ENCODE measurements at places on chromosomes 5 and 9. TPM values are rescaled to one million over a fixed set of nuclear protein-coding genes. Genes with fewer than 3 reads are reported as not detected.

DNA sequence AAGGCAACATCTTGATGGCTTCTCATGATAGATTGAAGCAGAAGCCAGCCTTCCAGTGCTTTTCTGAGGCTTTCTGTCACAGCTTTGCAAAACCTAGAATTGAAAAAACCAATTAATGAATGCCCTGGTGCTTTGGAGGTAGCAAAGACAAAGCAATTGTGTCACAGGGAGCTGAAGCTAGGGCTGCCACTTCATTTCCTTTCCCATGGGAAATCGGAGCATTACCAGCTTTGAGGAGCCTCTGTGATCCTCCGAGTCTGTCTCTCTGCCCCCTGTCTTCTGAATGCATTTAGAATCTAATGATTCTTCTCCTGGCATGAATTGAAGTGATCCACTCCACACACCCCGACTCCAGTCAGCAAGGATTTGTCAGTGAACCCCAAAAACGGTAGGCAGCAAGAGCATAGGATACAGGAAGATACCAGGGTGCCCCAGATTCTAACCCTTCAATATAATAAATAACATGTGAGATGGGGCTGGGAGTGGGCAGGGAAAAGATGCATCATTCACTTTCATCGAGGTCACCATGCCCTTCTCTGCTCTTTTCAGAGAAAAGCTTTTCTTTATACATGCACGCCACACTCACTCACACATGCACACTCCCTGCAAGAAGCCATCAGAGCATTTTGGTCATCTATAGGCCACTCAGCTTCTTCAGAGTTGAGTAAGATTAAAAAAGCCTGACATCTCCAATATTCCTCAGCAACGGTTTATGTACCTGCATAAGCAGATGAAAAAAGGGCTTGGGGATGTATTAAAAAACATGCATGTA, 247.7 kb upstream of the ZNF462 start:
- DNase-seq: no peak
- H3K4me3 ChIP-seq: no peak overlapping the region
- H3K36me3 ChIP-seq: no peaks in the 10 kb centered on the region
- H3K27me3 ChIP-seq: no peaks in the 10 kb centered on the region
- no peak overlapping the region for H3K27ac ChIP-seq
- H3K4me1 ChIP-seq: no peaks in the 10 kb centered on the region

DNA sequence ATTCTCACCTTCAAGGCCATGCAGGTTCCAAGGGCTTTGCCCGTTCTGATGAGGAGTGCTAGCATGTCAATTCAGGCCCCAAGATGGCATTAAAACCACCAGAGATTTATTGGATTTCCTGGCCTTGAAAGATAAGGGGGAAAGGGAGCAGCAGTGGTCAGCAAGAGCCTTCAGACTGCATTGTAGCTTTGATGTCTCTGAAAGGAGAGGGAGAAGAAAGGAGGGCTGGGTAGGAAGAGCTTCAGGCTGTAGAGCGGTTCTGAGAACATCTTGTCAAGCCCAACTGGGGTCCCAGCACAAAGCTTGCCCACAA, 41.8 kb upstream of the FGF1 start:
- H3K36me3 ChIP-seq: no peaks in the 10 kb centered on the region
- H3K27ac ChIP-seq: no peak overlapping the region
- no peak for DNase-seq
- H3K4me3 ChIP-seq: no peak overlapping the region
- H3K27me3 ChIP-seq: no peaks in the 10 kb centered on the region
- H3K4me1 ChIP-seq: peaks cover 34% of the 10 kb centered on the region

- H3K4me3 ChIP-seq: no peak overlapping the region
- no peaks in the 10 kb centered on the region for H3K36me3 ChIP-seq
- H3K4me1 ChIP-seq: peaks cover 46% of the 10 kb centered on the region
- no peak for DNase-seq
- no peak overlapping the region for H3K27ac ChIP-seq
- H3K27me3 ChIP-seq: no peaks in the 10 kb centered on the region
These were observed 344.3 kb downstream of the RAB3C start for GRCh38 chr5:58927181-58927580.

The FOXI1 gene
- not detected for total RNA-seq

The RANBP17 gene
- total RNA-seq: 31.1 TPM

The RNF183 gene
- total RNA-seq: not detected
